ENCODE measurements at places on chromosomes 13 and 19.

DNA sequence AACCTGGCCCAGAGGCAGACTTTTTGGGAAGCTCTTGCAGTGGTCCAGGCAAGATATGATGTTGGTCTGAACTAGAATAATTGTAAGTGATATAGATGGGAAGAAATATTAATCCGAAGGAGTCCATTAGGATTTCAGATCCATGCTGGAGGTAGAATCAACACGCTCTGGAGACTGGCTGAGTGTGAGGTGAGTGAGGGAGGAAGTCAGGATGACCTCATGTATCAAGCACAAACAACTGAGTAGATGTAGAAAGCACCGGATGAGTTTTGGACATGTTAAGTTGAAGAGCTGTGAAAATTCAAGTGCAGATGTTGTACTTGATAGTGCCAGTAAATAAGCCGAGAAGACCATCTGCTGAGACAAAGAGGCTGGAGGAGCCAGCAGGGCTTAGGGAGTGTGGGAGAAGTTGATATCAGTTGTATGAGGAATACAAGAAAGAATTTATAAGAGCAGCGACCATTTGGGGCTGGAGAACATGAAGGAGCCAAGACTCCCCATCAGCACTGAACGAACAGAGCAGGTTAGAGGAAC is 5.3 kb upstream of the CNMD start:
- DNase-seq, result no peak

DNA sequence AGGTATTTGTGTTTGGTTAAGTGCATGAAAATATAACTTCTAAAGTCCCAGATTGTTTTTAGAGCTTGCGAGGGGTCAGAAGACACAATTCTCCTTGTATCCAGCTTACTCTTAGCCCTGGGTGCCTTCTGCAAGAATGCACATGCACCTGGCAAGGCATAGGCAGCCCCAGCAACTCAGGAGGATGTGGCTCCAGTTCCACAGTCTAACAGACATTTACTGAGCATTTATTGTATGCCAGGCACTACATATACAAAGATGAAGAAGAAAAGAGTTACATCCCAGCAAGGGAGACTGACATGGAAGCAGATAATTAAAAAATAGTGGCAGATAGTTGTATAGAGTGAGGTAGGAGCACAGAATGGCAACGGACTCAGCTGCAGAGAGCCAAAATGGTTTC is 101.1 kb upstream of the FRY start:
- DNase-seq, result no peak

GRCh38 chr13:21076253-21076652 is 14.9 kb upstream of the LATS2 start:
- no peak for DNase-seq

GRCh38 chr19:14556662-14557188 is 15.1 kb downstream of the NDUFB7 start:
- peak; percentile 82 for DNase-seq

DNA sequence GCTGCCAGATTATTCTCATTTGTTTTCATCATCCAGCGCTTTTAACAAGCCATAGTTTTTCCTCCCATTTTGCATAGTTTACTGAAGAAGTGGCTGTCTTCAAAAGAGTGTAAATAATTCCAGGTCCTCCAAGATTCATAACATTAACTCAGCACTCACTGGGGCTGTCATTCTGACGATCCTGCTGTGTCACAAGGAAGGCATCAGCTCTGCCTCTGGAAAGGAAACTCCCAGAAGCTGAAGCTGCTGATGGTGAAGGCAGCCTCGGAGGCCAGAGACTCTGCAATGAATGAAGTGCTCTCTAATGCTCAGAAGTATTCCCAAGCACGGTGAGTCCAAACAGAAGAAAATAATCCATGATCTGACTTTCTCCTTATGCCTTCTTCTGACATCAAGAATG is 60.0 kb downstream of the FLT1 start:
- no peak for DNase-seq

Measured in left forelimb (tissue), 1 donor.